ENCODE measurements at places on chromosomes 16 and 17.

DNA sequence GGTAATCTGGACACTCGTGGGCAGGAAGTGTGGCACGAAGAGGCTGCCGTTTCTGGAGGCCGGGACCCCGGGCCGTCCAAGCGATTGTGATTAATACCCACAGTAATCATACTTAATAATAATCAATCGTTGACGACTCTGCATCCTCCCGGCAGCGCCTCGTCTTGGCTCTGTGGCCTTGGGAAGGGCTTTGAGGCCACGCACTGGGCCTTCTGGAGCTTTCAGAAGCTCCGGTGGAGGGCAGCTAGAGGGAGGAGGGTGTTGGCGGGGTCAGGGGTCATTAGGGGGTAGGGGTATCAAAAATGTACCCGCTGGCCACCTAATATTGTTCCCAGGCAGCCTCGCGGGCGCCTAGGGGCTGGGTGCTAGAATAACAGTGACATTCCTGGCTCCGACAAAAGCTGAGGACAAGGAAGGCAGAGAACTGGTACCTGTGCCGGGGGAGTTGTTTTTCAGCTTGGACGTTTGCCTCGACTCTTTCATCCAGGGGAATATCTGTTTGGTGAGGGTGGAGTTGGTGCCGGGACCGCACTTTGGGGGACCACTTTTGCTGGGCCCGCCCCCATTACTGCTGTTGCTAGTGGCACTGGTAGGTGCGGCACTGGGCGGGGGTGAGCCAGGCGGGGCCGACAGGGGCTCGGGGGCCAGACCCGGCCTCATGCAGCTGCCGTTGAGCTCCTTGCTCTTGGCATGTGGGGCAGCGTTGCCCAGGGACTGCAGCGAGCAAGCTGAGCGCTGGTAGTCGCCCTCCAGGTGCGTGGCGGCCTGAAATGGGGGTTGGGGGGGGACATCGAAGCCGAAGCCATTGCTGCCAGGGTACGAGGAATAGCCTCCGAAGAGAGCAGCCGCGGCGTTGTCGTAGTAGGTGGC is 6.9 kb upstream of the HOXB2 start:
- no peak for DNase-seq

DNA sequence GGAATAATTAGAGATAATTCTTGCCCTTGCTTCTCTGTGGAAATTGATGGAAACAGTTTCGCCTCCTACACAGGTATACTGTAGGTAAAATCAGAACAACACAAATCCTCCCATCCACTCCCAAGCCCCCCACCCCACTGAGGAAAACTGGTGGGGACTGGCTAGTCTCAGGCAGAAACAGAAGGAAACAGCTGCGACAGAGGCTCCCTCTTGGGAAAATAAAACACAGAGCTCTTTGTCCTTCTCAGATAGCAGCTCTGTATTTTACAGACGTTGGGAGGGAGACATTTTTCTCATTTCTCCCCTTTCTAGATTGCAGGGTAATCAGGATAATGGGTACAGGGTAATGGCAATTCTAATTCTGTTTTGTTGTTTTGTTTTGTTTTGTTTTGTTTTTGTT is 1.1 kb downstream of the SLFN13 start:
- peak; percentile 17 for DNase-seq

- no peak for DNase-seq
Observed at GRCh38 chr17:65025297-65025696, 31.2 kb downstream of the GNA13 start.

- no peak for DNase-seq
Observed at GRCh38 chr16:78645657-78646056, 546.2 kb downstream of the WWOX start.

DNA sequence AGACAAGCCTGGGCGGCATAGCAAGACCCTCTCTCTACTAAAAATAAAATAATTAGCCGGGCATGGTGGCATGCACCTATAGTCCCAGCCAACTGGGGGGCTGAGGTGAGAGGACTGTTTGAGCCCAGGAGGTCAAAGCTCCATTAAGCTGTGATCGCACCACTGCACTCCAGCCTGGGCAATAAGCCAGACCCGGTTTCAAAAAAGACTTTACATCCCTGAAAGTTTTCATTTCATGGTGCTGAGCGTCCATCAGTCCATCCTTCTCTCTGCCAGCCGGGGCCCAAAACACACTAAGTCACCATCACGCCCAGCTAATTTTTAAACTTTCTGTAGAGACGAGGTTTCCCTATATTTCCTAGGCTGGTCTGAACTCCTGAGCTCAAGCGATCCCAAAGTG is 10.6 kb downstream of the RAB40B start:
- no peak for DNase-seq

DNA sequence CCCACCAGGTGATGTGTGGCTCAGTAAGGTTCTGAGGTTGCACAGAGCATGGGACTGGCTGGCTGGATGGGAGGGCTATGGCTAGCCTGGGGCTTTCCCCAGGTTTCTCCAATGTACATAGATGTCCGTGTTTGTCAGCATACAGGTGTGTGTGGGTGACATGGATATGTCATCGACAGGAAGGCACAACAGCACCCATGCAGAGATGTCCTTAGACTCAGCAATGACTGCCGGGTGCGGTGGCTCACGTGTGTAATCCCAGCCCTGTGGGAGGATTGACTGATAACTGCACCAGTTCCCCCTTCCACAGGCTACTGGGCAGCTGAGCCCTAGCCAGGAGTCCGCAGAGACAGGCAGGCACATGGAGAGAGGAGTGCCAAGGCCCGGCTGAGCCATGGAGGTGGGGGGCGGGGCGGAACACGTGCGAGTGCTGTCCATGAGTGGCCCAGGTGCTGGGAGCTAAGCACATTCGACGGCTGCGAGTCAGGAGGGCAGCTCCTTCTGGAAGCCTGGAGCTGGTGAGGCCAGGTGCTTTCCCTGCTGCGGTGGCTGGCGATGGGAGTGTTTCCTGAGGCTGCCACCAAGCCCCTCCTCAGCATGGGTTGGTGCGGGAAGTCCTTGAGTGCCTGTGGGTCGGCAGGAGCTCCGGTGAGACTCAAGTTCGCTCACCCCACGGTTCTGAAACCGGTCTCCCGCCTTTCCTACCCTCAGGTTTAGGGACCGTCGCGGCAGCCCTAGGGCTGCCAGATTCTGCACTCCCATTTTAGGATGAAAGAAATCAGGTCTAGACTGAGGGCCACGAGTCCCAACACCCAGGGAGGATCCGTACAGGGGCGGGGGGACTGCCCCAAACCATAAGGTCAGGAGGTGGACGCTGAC is 858 bp upstream of the ASPSCR1 start:
- DNase-seq, result peak; percentile 39

DNA sequence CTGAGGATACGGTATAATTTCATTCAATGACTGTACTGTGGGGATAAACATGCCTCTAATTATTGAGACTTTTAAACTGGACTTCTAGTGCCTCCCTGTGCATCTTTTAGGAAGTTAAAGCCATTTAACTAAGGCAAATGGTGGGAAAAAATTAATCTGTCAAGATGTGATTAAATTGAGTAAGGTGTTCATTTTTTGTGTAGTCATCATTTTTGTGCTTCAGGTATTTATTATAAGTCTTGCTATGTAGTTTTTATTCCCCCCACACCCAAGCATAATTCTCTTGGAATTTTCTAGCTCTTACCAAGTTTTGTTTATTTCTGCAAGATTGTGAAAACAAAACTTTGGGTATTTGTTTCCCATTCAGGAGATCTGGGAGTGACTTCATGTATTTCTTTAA is 10.2 kb downstream of the TAF15 start:
- no peak for DNase-seq

DNA sequence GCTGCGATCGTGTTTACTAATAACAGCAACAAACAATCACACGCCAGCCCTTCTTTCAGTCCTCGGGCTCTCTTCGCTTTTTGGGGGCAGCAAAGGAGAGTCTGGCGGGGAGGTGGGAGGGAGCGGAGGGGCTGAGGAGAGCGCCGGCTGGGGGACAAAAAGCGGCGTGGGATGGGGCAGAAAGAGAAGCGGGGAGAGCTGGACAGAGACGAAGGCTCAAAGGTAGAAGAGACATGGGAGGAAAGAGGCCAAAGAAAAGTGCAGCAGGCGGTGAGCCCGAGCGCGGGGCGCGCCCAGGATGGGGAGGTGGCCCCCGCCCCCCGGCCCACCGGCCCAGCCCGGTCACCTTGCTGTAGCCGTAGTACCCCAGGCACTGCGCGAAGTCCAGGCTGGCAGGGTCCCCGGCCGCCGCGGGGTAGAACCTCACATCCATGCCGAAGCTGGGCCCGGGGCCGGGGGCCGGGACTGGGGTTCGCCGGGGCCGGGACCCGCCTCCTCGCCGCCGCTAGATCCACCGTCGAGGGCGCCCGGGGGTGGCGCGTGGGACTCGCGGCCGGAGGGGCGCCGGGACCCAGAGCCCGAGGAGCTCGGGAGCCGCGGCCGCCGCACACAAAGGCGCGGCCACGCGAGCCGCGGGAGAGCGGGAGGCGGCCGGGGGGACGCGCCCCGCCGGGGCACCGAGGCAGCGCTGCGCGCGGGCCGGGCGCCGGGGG is 496 bp downstream of the TOX3 start:
- peak; percentile 52 for DNase-seq

DNA sequence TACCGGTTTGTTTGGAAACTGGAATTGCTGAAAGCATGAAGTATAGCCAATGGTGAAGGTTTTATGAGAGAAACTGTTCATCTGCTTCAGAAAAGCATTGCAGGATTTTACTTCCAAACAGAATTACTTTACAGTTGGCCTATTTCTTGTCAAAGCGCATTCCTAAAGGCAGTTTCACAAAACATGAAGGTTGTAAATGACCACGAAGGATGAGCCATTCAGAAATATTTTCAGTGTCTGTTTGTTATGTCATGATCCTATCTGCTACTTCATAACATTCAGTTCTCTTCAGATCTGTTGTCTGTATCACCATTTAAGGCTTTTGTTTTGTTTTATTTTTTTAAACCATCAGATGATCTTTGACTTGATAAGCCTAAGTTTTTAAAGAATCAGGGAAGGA is 45.7 kb downstream of the AATF start:
- DNase-seq, result no peak

- DNase-seq, result peak; percentile 87
Observed at GRCh38 chr16:30996985-30997724, 12.1 kb downstream of the HSD3B7 start.

DNA sequence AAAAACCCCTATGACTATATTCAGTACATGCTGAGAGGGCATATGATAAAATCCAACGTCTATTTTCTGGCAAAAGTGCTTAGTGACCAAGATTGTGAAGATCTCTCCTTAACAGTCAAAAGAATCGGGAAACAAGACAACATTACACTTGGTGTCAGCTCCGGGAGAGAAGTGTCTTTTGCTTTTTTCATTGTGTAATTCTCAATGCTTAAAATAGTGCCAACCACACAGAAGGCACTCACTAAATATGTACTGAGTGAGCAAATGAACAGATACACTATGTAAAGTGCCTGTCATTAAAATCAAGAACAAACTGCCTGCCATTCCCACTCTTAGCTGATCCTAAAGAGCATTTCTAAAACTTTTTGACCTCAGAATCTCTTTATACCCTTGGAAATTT is 34.1 kb downstream of the VPS53 start:
- DNase-seq, result no peak

DNA sequence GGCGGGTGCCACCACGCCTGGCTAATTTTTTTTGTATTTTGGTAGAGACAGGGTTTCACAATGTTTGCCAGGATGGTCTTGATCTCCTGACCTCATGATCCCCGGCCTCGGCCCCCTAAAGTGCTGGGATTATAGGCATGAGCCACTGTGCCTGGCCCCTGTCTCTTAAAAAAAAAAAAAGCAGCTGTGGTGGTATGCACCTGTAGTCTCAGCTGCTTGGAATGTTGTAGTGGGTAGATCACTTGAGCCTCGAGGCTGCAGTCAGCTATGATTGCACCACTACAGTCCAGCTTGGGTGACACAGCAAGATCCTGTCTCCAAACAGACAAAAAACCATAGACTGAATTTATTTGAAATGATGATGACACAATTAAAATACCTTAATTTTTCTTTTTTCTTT is 24.3 kb downstream of the CDK12 start:
- no peak for DNase-seq

DNA sequence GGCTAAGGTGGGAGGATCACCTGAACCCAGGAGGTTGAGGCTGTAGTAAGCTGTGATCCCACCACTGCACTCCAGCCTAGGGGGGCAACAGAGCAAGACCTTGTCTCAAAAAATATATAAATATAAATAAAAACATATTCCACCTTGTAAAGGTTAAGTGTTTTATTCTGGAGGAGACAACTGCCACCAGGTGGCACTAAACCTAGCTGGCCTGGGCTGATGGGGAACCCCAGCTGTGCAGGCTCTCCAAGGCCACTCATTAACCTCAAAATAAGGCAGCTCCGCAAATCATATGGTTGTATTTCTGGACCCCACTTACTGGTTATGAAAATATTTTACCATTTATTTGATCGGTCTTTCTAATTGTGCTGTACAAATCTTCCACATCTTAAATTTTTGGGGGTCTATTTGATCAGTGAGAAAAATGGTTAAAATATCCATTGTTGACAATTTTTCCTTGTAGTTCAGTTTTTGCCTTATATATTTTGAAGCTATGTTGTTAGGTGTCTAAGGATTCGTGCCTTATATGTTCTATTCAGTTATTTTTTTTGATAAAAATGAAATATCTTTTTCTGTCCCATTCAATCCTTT is 8.5 kb upstream of the ICAM2 start:
- DNase-seq, result peak; percentile 72

- no peak for DNase-seq
Observed at GRCh38 chr16:87809150-87809902, 43.5 kb upstream of the KLHDC4 start.

- DNase-seq, result no peak
Observed at GRCh38 chr17:37368577-37368976, 7.2 kb upstream of the C17orf78 start.

GRCh38 chr17:75679706-75680211 is 12.6 kb downstream of the SAP30BP start:
- DNase-seq, result no peak

GRCh38 chr17:40777459-40777858 is 4.9 kb downstream of the KRT27 start:
- no peak for DNase-seq

GRCh38 chr17:67456889-67457288 is 79.8 kb downstream of the PITPNC1 start:
- DNase-seq, result no peak

DNA sequence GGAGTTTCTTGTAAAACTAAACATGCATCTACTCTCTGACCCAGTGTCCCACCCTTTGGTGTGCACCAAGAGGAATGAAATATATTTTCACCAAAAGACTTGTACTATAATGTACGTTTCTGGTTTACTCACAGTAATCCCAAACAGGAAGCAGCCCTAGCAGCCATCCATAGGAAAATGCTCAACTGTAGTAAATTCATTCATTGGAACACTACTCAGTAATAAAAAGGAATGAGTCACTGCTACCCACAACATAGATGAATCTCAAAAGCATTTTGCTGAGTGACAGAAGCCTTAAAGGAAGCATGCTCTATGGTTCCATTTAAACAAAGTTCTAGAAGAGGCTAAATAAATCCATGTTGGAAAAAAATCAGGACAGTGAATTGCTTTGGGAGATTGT is 37.6 kb upstream of the DHRS7B start:
- no peak for DNase-seq

DNA sequence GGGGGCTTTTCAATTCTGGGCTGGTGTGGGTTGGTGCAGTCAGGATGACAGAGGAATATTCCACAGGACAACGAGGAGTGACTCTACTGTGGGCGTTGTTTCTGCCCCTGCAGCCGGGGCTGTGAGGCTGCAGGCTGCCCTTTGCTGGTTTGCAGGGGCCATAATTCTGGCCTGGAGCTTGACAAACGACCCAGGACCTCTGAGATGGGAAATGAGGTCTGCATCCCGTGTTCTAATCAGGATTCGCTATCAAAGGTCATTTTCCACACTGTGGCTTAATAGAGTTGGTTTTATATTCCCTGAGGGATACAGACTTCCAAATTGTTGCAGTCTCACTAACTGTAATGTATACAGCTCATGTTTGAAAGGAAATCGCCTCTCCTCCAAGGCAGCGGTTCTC is 180.9 kb downstream of the RPTOR start:
- DNase-seq, result no peak

GRCh38 chr16:67054901-67055300 is 26.0 kb downstream of the CBFB start:
- no peak for DNase-seq
